Left renal cortex interstitium (tissue), 4 donors: ENCODE measurements at places on chromosomes 13 and 19. TPM values are rescaled to one million over a fixed set of nuclear protein-coding genes. Genes with fewer than 3 reads are reported as not detected.

The APLP1 gene
- 28.9 TPM for polyA plus RNA-seq

The ZNF155 gene
- polyA plus RNA-seq: 14.0 TPM

The MISP gene
- polyA plus RNA-seq: 6.0 TPM

The PLPP2 gene
- 4.2 TPM for polyA plus RNA-seq

GRCh38 chr13:69720278-69720983 is 387.2 kb upstream of the ATXN8OS start:
- DNase-seq: no peak

GRCh38 chr13:60334310-60334709 is 62.7 kb upstream of the TDRD3 start:
- DNase-seq: no peak

DNA sequence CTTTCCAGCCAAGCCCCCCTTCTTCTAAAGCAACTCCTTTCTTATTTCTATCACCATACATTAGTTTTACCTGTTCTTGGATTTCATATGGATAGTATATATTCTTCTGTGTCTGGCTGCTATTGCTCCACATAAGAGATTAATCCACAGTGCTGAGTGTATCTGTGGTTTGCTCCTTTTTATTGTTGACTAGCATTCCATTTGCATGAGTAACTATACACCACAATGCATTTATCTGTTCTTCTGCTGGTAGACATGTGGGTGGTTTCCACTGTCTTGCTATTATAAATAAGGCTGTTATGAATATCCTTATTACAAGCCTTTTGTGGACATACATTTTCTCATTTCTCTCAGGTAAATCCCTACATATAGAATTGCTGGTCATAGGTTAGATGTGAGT is 138.2 kb downstream of the SLC7A1 start:
- DNase-seq: no peak

DNA sequence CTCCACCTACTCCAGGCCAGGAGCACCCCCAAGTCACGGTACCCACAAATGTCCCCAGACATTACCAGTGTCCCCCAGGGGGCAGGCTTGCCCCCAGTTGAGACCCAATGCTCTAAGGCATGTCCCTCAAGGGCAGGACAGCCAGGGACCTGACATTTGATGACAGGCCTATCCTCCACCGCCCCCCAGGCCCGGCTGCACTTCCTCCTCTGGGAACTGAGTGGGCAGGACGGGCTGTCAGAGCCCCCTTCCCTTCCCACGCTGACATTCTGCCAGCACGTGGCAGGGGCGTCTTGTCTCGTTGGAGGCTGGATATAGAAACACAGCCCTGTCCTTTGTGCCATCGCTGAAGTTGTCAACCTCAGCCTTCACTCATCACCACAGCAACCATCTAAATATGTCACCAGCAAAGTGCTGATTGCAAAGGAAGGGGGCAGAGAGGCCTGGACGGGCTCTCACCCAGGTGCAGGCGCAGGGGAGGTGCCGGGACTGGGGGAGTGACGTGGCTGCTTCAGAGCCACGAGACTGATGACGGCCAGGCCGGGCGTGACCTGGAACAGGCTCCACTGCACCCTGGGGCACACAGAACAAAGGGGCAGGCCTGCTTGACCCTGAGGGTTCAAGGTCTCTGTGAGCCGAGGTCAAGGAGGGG is 38.4 kb downstream of the GNG7 start:
- DNase-seq: no peak

DNA sequence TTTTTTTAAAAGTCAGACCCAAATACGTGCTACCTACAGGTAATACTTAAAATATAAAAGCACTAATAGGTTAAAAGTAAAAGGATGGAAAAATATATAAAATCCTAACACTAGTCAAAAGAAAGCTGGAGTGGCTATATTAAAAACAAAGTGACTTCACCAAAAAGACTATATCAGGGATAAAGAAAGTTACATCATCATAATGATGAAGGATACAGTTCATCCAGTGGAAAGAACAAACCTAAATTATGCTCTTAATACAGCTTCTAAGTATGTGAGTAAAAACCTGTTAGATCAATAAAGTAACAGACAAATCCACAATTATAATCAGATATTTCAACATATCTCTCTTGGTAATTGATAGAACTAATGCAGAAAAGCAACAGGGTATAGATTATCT is 1.1 kb upstream of the ZNF780B start:
- DNase-seq: no peak

- no peak for DNase-seq
Observed at GRCh38 chr13:35593651-35594050, 117.2 kb upstream of the MAB21L1 start.

DNA sequence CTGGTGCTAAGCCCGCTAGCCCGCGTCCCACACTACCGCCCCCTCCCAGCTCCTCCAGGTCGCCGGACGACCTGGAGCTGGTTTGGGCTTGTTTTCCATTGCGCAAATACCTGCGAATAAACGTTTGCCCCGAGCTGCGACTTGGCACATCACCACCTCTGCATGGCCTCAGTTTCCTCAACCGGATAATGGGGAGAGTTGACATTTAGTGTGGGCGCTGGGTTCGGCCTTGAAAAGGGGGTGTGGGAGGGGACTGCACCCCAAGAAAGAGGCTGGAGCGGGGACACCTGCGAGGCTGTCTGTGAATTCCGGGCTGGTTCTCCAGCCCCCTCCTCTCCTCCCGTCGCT is 11.0 kb upstream of the JUND start:
- DNase-seq: no peak

DNA sequence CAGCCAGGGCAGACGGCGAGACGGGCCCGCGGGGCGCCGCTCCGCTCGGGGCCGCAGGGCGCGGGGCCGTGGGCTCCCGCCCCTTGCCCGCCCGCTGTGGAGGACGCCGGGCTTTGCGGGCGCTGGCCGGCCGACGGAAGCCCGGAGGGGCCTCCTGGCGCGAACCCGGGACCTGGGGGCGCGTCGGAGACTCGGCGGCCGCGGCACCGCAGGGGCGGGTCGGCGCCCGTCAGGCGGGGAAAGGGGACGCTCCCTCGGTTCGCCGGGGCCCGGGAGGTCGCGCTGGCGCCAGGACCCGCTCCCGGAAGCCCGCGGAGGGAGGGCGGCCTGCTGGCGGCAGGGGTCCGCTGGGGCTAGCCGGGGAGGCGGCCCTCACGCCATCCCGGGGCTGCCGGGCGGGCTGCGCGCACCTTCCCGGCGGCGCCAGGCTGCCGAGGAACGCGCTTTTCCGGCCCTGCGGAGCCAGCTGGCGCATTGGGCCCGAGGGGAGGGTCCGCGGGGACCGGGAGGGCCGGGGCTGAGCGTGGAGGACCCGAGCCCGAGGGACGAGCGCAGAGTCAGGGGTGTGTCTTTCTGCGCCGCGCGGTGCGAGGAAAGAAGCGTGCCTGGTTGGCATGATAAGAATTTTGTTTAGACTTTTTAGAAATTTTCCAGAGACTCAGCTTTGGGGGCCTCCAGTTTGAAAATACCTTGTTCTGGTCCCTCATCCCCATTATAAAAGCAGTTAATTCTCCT is 511 bp downstream of the GARRE1 start:
- DNase-seq: no peak
